ENCODE measurements at places on chromosomes 11 and 22.

DNA sequence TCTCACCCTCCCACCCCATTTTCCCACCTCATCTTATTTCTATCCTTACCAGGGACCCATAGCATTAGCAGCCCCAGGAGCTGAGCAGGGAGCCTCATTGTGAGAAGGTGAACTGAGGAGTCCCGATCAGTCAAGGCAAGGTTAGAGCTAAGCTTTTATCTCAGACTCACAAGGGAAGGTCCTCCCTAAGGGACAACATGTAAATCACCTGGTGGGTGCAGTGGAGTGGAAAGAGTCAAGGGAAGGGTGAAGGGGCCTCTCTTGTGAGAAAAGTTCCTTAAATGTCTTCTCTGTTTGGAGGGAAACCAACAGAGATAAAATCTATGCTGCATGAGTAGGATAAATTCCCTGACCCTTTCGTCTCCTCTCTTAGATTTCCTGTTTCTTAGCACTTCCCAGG is 85.9 kb downstream of the GAB4 start:
- DNase-seq: no peak

GRCh38 chr11:107590460-107591377 is at the start of gene ELMOD1:
Gene ELMOD1 (plus strand): TSS chr11:107591147. CDS start chr11:107618190, 27,043 bp downstream.
- peak; percentile 45 for DNase-seq

DNA sequence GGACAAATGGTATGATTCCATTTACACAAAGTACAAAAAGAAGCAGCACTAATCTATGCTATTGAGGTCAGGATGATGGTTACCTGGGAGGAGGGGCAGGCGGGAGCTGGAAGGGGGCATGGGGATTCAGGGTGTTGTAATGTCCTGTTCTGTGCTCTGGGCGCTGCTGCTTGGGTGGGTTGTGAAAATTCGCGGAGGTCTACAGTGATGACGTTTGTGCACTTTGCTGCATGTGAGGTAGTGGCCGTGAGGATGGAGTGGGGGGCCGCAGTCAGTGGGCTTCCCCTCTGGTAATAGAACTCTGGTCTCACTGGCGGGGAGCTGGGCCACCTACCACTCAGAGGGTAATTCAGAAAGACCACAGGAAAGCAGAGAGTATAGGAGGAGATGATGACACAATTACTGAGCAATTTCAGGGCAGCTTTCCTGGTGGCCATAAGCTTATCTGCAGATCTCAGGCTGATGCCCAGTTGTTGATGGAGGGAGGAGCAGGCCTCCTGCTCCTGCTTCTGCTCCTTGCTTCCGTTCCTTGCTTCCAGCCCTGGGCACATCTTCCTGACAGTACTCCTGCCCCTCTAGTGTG is 121.5 kb downstream of the CEP164 start:
- no peak for DNase-seq

GRCh38 chr22:47586038-47586437 is 823.6 kb downstream of the TBC1D22A start:
- DNase-seq: no peak

GRCh38 chr11:36403661-36404060 is 106.4 kb downstream of the TRAF6 start:
- no peak for DNase-seq

DNA sequence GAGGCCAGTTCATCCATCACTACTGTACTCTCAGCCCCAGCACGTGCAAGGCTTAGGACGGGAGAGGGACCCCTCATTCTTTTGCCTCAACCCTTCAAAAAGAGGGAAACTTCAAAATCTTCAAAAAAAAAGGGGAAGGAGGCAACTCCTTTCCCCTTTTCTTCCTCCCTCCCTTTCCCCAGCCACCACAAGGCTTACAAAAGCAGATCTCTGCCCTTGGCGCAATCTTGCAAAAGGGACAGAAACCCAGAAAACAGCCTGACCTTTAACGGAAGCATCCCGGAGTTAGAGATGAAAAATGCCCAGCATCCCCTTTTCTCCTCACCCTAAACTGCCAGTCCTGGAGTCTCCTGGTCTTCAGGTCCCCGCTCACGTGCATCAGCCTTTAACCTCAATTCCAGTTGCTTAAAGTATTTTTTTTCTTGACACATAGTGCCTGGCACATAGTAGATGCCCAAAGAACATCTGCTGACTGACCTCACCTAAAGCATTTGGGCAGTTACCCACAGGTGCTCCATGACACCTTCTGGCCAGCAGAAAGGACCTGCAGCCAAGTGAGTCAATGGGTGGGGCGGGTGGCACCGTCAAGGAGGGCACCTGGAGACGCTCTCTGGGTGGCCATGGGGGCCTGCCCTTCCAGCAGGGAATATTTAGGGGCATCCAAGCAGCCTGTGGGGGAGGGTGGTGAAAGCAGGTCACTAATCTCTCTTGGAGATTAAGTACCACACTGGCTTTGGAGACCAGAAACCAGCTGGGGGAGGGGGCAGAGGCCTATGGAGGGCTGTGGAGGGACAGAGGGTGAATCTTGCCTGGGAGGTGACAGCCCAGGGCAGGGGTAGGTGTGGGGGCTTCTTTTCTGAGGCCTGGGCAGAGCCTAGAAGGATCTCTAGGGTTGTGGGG is 16.3 kb downstream of the NECTIN1 start:
- no peak for DNase-seq

Measured in substantia nigra (tissue), 51 donors.